ENCODE measurements at places on chromosomes 16 and 17. TPM values are rescaled to one million over a fixed set of nuclear protein-coding genes. Genes with fewer than 3 reads are reported as not detected.

DNA sequence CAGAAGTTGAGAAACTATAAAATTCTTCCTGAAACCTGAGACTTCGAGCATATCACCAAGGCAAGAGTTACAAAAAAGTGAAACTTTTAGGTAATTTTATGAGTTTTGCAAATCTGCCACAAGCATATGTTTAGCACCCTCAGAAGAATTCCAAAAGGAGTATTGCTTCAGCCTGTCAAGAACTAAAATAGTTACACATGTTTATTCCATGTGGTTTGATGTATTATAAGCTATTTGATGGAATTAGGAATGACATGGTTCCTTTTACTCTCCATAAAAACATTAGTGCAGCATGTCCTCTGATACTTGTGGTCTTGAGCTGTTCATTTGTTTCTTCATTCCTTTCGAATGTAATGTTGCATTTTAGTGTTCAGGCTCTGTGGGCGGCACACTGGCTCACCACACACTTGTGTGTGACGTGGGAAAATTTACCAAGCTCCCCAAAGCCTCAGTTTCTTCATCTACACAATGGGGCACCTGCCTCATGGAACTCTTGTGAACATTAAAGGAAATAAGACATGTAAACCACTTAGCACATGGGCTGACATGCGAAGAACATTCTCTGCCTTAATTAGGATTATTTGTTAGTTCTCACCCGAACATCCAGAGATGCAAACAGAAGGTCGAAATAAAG lies 204.2 kb upstream of the FOXF1 start:
- no peak for DNase-seq

METTL26 gene
- 53.5 TPM for total RNA-seq

CRYBA1 gene
- not detected for total RNA-seq

PLA2G10 gene
- total RNA-seq = not detected

DNA sequence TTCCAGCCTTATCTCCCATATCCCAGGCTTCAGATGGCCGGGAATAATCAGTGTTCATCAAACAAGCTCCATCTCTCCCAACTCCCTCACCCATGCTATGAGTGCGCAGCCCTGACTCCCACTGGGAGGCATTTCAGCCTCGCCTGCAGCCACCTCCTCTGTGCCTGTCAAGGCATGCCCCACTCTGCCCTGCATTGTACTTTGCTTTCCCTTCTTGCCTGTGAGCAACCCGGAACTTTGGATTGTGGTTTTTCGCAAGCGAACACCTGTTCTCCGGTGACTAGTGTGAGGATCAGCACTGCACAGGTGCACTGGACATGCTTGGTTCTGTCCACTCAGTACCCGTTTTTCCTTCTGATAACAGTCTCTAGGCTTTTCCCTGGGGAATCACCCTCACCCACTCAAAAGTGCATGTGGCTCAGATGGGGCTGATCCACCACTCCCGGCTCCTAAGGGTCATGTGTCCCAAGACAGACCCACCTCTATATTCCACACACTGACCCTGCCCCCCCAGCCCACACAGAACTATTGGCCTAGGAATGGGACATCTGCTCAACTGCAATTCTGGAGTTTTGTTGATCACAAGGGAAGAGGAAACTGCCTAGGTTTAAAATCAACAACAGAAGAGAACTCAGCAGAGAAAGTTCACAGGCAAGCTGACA lies 9.1 kb downstream of the CHST6 start:
- no peak for DNase-seq

DNA sequence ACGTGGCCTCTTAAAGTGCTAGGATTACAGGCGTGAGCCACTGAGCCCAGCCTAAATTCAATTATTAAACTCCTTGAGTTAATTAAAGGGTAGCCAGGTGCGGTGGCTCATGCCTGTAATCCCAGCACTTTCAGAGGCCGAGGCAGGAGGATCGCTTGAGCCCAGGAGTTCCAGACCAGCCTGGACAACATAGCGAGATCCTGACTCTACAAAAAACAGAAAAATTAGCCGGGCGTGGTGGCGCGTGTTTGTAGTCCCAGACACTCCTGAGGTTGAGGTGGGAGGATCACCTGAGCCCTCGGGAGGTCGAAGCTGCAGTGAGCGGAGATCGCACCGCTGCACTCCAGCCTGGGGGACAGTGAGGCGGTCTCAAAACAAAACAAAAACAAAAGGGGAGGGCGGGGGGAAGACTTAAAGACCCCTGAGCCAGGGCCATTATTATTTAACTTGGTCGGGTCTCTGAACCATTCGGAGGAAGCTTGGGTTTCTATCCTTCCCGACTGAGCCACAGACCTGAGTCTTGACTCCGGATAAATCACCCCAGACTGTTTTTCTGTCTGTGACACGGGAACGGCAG lies 19.5 kb downstream of the BCL7C start:
- no peak for DNase-seq

DNA sequence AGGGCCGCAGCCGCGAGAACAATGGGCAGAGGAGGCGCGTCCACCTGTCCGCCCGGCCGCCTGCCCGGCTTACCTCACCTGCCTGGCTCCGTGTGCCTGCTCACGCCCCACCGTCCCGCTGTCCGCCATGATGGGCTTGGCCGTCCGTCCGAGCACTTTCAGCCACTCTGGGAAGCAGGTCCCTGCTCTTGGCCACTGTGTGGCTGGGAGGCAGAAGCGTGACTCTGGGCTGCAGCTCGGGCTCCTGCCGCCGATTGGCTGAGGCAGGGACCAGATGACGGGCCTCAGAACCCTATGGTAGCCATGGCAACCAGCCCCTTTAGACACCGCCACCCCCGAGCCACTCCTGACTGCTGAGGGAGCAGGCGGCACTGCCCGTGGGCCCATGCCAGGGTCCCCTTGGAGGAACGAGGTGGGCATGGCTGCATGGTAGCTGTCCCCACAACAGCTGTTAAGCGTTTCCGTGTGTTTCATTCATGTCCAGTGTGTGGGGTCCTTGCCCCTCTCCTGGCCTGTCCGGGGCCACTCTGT lies 8.9 kb upstream of the AXIN1 start:
- no peak for DNase-seq

- no peak for DNase-seq
Measured at GRCh38 chr16:50888486-50889261, 146.8 kb downstream of the CYLD start.

- no peak for DNase-seq
Measured at GRCh38 chr17:42441371-42442195, 17.1 kb upstream of the ATP6V0A1 start.

TBC1D3E gene
- not detected for total RNA-seq

DNA sequence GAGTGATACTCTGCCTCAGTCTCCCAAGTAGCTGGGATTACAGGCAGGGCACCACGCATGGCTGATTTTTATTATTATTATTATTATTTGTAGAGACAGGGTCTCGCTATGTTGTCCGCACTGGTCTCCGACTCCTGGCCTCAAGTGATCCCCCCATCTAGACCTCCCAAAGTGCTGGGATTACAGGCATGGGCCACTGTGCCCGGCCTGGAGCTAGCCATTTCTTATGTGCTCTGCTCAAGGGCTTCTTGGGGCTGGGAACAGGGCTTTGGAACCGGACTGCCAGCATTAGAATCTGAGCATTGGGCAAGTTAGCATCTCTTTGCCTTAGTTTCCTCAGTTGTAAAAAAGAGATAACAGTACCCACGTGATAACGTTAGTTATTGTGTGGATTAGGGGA lies 111.3 kb downstream of the C16orf78 start:
- no peak for DNase-seq

PPY gene
- not detected for total RNA-seq
